Thymus (tissue), 14 donors: ENCODE measurements at places on chromosomes 4 and X.

DNA sequence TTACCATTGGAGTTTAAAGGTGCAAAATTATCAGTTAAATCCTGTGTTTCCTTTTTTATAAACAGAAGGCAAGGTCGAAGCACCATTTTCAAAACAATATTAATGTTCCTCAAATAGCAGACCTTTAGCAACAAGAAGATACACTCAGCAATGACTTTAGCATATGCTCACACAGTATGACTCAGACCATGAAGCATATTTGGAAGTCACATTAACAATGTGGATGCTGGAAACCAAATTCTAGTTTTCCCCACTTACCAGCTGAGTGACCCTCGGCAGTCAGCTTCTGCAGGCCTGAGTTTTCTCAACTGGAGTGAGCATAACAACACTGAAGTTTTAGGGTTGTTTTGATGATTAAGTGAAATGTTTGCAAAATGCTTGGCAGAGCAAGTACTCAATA lies 130.5 kb downstream of the ANK2 start:
- DNase-seq = no peak

DNA sequence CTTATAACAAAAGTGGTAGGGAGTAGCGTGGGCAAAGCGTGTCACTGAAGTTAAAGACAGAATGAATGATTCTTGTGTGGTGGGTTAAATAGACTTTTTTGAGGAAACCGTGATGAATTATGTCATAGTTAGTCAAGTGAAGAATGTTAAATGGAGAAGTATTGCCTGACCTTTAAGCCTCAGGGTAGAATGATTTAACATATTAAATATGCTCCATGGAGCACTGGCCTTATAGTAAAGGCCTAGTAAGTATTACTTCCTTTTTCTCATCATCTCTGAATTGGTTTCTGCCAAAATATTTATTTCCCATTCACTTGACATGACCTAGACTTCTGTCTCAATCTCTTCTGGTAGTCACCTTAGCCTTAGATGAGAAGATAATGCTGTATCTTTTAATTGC lies 23.7 kb downstream of the MAGEB1 start:
- no peak for DNase-seq

DNA sequence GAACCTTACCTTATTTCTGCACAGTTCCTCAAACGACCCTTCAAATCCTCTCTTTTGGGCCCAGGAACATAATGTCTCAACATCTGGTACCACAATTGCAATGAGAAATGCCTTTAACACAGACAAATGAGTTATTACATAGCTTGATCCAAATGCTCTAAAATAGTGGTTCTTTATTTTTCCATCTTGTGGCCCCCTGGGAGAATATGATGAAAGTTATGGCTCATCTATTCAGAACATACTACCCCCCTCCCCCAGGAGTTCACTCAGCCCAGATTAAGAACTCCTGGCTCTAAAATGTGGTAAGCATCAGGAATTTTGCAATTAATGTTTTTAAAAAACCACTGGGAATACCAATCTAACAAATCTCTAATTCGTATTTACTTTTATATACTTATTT lies 23.9 kb upstream of the CENPU start:
- no peak for DNase-seq

DNA sequence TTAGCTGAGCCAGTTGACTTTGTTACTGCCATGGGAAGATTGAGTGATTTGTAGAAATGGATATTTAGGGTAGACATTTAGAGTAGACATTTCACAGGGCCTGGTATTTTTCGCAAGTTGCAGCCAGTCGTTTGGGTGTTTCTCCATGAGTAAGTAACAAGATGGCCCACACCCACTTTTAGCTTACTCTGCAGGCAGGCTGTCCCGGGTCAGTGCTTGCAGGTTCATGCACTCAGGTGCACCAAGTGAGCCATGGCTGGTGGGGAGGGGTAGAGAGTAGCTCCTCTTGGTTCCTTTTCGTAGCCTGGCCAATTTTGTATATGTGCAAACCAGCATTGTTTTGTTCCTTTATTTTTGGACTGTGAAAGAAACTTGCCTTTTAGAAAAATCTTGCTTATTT lies 145.6 kb downstream of the POLA1 start:
- DNase-seq = no peak

DNA sequence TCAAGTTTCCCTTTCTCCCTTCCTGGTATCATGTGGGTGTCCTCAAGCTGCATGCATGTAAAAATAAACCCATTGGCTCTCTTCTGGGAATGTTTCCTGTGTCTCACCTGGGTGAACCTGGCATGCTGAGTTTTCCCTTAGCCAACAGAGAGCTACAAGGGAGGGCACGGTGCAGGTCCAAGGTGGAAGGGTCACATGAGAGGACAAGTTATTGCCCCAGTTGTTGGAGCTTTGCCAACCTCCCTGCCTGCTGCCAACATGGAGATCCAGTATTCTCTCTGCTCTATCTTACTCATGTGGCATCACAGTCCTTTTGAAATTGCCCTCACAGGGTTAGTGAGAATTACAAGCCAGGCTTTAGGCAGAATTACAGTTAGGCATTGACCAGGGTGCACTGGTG lies 196.1 kb upstream of the GYPA start:
- DNase-seq = no peak

DNA sequence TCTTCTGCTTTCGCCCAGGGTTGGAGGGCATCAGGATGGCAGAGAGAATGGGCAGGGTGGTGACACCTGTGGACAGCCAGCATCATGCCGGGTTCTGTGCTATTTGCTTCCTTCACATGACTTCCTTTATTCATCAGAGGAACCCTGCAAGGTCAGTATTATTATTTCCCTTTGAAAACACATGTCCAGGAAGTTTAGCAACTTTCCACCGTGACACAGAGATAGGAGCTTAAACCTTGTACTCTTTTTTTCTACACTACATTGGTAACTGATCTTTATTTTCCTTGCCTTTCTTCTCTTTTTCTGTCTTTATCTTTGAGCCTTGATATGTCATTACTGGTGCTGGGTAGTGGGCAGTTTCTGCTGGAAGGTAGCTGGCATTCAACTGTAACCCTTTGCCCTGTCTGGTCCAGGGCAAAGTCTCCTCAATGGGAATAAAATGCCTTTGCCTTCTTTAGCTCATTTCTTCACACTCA lies 5.0 kb upstream of the MGST2 start:
- no peak for DNase-seq

DNA sequence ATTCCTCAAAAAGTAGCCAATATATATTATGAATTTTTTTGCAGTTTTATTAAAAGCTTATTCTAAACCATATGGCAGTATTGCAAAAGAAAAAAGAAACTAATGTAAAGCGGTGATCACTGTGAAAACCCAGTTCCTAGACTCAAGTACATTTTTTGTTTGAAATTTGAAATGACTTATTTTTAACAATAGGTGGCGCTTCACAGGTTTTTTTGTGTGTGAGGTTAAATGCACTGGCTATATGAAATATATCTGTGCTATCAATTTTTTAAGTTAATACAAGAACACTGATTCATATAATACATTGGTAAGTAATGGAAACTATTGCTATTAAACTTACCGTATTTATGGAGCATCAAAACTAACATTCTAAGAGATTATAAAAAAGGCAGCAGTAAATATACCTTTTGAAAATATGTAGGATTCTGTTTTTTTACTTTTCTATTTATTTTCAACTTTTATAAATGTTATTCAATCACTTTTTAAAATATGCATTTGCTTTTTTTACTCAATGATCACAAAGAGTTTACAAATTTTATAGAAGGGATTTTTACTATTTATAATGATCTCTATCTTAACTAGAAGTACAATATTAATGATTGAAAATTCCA lies 5.6 kb upstream of the SPRY1 start:
- no peak for DNase-seq

- no peak for DNase-seq
Observed at GRCh38 chrX:17185431-17185830, 189.6 kb upstream of the NHS start.
